ENCODE measurements at places on chromosomes 2 and 18.

GRCh38 chr2:146228020-146228393 lies 1616.8 kb upstream of the ACVR2A start:
- no peak for DNase-seq

GRCh38 chr2:72325592-72326422 lies 178.1 kb upstream of the CYP26B1 start:
- no peak for DNase-seq

- no peak for DNase-seq
Measured at GRCh38 chr2:133489641-133490410, 78.4 kb downstream of the NCKAP5 start.

- no peak for DNase-seq
Measured at GRCh38 chr2:100878000-100878791, 58.3 kb downstream of the NPAS2 start.

- peak; percentile 53 for DNase-seq
Measured at GRCh38 chr2:171160956-171161740, 455 bp upstream of the TLK1 start.

- DNase-seq = no peak
Measured at GRCh38 chr2:127226520-127227263, 6.6 kb upstream of the CYP27C1 start.

GRCh38 chr2:163692611-163693482 lies 43.0 kb downstream of the FIGN start:
- no peak for DNase-seq

DNA sequence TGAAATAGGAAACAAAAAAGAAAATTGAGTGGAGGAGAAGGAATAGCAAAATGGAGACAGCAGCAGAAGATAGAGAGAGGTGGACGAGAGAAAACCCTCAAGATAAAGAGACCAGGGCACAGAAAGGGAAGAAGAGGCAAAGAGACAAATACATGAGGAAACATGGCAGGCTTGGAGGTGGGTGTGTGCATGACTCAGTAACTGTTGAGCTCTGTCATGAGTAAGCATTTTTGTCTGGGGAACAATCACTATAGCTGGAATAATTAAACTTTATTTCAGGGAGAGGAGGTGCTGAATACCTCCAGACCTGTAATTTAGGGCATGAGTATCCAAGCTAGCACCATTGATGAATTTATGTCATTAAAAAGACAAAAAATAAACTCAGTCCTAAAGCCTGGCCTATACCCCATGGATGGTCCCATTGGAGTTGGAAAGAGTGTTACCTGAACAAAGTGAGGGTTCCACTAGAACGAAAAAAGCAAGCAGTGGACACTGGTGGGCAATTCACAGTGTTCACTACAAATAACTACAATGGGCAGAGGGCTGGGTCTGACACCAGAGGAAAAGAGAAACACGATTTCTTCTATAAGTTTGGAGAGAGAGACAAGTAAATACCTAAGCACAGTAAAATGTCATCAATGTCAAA lies 145.5 kb downstream of the ADCYAP1 start:
- no peak for DNase-seq

DNA sequence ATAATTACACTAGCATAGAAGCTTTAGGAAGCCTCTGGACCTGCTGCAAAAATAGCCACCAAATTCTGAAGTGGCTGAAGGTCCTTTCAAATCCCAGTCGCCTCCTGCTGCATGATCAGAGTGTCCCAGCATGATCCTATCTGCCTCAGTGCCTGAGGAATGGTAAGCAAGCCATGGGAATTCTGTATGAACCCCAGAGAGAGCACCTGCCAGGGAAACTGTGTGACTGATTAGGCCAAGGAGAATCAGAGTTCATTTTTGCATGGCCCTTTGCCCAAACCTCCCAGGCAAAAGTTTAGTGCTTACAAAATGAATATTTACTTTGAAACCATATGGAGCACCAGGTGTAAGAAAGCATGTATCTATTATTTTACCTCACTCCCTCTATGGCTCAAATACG lies 221.4 kb downstream of the ARL4C start:
- no peak for DNase-seq

DNA sequence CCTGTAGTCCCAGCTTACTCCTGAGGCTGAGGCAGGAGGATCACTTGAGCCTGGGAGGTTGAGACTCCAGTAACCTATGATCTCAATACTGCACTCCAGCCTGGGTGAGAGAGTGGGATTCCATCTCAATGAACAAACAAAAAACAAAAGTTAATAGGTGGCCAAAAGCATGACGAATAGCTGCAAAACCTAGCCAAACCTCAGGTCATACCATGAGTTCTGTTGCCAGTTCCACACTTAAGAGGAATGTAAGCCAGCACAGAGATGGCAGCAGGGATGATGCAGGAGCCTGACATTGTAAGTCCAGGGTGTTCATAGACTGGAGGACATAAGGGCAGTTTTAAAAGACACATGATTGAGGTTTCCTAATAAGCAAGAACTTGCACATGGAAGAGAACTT lies 55.3 kb upstream of the RMDN2 start:
- no peak for DNase-seq

- DNase-seq = no peak
Measured at GRCh38 chr2:71067567-71068217, 756 bp upstream of the NAGK start.

DNA sequence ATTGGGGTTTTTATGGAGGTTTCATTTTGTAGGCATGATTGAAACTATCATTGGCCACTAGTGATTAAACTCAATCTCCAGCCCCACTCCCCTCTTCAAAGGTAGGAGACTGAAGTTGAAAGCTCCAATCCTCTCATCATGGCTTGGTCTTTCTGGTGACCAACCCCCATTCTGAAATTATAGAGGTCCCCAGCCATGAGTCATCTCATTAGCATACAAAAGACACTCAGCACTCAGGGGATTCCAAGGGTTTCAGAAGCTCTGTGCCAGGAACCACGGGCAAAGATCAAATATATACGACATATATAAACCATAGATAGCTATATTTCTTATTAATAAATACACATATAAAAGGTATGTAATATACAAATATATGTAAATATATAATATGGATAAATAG lies 256.0 kb upstream of the POU3F3 start:
- DNase-seq = no peak

- peak; percentile 23 for DNase-seq
Measured at GRCh38 chr18:50721006-50721405, 98.8 kb downstream of the MRO start.

- DNase-seq = no peak
Measured at GRCh38 chr18:58615140-58616132, 13.5 kb downstream of the ALPK2 start.

DNA sequence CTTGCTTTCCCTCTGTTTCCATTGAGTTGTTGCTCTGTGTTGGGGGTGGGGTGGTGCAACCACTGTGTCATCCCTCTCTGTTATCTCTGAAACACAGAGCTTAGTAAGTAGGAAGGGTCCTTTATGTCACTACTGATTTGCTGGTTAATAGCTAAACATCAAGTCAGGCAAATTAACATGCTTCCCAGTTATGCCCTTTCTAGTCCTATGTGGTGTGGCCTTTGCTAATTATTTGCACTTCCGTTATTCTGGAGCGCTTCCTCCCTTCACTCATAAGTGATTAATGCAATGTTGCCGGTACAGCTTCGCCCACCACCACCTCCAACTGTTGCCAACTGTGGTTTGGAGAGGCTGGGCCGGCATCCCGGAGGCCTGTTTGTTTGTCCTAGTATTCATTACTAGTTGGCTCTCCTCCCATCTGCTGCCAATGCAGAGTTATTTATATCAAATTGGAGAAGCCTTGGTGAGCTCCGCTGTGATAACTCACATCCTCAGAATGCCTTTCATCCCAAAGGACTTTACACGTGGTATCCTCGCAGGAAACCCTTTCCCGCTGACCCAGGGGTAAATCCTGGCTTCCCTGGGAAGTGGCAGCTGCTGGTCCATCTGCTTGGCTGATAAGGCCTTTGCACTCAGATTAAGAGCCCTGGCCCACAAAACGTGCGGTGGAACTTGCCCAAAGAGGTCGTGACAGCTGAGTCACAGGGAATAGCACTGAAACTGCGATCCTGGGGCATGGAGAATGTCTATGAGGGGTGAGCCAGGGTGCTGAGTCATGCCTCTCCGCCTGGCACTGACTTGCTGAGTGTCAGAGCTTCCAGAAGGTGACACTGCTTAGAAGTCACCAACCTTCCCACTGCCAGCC lies 72.0 kb upstream of the ZCCHC2 start:
- DNase-seq = no peak

GRCh38 chr2:196617430-196617829 lies 22.1 kb upstream of the CCDC150 start:
- DNase-seq = no peak

GRCh38 chr2:112061840-112062239 lies 6.8 kb downstream of the TMEM87B start:
- no peak for DNase-seq

DNA sequence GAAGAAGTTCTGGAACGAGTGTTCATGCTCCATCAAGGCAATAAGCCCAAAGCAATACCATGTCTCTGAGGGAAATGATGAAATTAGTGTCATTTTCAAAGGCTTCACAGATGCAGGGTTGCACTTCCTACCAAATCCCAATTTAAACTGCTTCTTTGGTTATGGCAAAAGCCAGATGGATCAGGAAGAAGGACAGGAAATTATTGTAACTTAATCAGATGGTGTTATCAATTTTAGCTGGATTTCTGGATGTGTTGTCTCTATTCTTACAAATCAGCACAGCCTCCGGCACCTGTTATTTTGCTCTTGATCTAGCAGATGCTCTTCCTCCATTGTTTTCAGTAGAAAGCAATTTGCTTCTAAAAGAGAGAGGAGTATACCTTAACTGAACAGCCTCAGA lies 693.4 kb downstream of the SOCS6 start:
- no peak for DNase-seq

DNA sequence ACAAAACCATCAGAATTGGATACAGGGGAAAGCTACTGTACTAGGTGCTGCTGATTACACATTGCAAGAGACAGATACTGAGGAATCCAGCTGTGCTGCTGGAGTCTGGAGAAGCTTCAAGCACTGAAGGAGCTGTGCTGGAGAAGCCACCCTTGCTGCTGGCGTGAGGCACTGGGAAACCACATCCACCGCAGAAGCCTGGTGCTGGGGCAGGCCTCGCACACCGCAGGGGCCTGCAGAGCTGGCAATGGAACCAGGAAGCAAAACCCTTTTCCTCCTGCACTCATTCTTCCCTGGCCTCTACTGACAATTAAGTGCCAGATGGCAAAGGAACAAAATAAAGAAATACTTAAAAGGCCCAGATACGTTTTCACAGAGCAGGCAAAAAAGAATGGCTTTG lies 94.4 kb upstream of the MSH6 start:
- DNase-seq = no peak

DNA sequence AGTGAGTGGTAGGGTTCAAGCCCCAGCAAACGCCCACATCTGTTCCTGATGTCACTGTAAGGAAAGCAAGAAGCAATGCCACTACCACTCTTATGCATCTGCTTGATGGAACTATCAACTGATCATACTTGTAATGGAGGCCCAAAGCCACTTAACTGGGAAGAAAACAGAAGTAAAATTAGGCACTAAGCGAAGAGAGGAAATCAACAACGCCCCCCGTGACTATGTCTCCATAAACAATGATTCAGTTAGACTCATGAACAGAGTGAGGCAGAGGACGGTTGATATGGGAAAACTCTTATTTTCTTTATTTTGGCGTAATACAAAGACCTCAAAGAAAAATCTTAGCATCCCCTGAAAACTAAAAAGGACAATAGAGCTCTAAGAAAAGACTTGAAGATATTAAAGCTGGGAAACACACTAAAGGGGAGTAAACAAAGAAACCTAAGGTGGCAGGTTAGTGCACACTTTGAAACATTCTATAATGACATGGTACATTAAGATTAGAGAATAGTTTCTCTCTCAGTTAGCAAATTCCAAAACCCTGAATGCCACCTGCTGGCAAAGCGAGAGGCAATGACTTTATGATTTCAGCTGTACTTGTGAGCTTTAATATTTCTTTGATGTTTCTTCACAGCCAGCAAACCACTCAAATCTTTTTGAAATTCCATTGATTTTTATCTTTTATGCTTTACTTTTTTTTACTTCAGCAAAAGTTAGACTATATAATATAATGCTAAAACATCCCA lies 86.5 kb downstream of the LRP2 start:
- no peak for DNase-seq

DNA sequence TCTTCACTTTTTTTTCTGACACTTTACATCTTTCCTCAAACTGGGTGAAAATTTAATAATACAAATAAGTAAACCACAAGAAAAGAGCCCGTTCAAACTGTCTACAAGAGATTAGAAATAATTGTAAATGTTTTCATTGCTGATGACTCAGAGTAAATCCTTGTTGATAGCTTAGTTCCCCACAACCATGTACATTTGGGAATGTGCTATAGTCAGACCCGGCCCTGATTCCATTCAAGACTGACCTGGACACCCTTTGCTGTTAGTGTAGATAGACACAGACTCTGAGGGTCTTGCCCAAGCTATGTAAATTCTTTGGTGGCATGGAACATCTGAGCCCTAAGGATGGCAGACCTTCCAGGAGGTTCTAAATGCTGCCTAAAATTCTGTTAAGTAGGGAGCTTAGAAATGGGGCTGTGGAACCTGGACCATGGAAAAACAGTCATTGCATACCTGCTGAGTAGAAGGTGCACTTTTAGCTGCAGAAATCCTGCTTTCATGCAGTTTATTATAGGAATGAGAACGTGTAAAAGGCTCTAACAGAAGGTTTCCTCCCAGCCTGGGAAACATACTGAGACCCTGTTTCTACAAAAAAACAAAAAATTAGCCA lies 3.7 kb downstream of the MALT1 start:
- DNase-seq = no peak

GRCh38 chr18:6885992-6886796 lies 156.7 kb downstream of the ARHGAP28 start:
- DNase-seq = no peak

GRCh38 chr18:44823782-44824181 lies 143.1 kb downstream of the SETBP1 start:
- DNase-seq = no peak

- DNase-seq = no peak
Measured at GRCh38 chr2:173488861-173489260, 134.2 kb downstream of the CDCA7 start.

DNA sequence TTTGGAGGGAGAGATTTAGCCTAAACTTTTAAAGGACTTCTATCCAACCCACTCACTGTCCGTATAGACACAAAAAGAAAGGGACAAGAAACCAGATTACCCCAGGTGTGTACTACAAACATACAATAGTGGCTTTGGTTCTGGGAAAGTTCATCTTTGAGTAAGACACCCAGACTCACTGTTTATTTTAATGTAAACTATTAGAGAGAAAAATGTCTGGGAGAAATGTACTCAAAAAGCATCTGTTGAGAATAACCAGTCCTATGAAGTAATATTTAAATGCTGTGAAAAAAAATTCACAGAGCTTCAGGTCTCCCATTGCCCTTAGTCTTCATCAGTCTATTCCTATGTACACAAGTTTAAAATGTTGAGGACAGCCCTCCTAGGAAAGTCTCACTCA lies 107.5 kb downstream of the SLC8A1 start:
- DNase-seq = no peak

DNA sequence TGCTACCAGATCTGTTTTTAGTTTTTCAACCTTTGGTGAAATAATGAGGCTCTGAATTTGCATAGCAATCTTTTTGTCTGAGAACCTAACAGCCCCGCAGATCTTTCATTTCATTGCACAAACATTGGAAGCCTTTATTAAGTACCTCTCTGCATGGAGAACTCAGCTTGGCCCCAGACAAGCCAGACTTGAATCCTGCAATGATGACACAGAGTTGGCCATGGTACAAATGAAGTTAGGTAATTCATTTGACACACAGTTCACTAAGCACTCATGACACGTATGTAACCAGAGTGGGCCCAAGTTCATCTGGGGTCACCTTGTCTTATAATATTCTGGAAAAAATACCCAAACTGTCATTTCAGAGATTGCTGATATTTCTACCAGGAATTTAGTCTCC lies 439.1 kb upstream of the ID2 start:
- DNase-seq = no peak

- no peak for DNase-seq
Measured at GRCh38 chr18:26088487-26088886, 1.9 kb downstream of the SS18 start.

All from substantia nigra (tissue), 51 donors.